ENCODE measurements at places on chromosomes 6 and 20. TPM values are rescaled to one million over a fixed set of nuclear protein-coding genes. Genes with fewer than 3 reads are reported as not detected.

UST gene
- 6.1 TPM for total RNA-seq

KIF25 gene
- not detected for total RNA-seq

VSX1 gene
- not detected for total RNA-seq

DNA sequence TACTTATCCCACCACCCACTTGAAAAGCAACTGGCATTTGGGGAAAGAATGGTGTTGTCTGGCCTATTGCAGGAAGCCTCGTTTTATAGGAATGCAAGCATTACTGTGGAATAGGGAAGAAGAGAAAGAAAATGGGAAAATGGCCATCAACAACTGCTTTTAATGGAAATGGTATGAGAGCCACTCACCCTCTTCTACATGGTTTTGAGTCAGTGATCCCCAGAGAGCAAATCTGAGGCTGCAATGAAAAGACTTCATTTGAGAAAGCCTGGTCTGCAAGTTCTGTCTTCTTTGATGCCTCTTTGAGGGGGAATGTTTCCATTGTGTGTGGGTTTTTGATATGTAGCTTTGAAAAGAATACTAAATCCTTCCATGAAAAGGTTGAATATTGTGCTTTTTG lies 172.3 kb upstream of the HDDC2 start:
- no peaks in the 10 kb centered on the region for H3K4me1 ChIP-seq
- no peak overlapping the region for H3K4me3 ChIP-seq

- no peak for DNase-seq
- no peaks in the 10 kb centered on the region for H3K36me3 ChIP-seq
- no peak overlapping the region for H3K4me3 ChIP-seq
- peaks cover 17% of the 10 kb centered on the region for H3K27me3 ChIP-seq
- H3K4me1 ChIP-seq = no peaks in the 10 kb centered on the region
- no peak overlapping the region for H3K27ac ChIP-seq
Observed at GRCh38 chr6:159527351-159527750, 165.7 kb downstream of the SOD2 start.

OTOR gene
- total RNA-seq = not detected

DNA sequence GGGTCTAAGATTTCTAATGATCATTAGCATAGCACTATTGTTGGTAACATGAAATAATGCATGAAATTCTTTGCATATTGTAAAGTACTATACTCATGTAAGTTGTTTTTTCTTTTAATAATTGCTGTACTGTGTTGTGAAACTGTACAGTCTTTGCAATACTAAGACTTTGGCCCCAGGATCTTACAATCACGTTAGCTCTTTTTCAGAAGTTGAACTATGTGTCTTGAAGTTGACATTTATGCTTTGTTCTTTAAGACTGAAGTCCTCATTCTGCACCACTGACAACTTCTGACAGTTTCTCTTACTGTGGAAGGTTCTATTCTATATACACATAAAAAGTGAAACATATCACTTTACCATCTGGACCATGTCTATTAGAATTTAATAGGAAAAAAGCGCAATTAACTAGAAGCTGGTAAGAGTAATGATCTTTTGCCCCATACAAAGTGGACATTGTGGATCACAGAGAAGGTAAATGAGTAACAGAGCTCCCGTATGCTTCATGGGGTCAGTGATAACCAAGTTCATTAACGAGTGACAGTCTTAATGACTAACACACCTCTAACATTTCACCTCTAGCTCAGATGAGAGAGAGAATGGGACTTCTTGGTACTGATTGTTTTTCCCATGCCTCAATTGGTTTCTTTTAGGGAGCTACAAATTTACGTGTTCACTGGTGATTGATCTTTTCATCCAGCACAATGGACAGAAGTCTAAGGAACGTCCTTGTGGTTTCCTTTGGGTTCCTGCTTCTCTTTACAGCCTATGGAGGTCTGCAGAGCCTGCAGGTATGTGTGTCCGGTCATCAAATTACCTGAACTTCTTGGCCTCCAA lies at the start of gene UNC93A:
UNC93A (plus strand) TSS at position 530 of the 837 bp plus-strand sequence; CDS start at position 705, 175 bp downstream.
- no peak for DNase-seq
- H3K4me1 ChIP-seq = no peaks in the 10 kb centered on the region
- no peak within 1 kb of the TSS for H3K27ac ChIP-seq
- H3K36me3 ChIP-seq = no peaks in the 10 kb centered on the region

- H3K4me3 ChIP-seq = no peak overlapping the region
- no peaks in the 10 kb centered on the region for H3K36me3 ChIP-seq
- DNase-seq = no peak
- H3K27ac ChIP-seq = no peak overlapping the region
- peaks cover 3% of the 10 kb centered on the region for H3K4me1 ChIP-seq
- no peaks in the 10 kb centered on the region for H3K27me3 ChIP-seq
Observed at GRCh38 chr20:35248641-35249475, 22.4 kb downstream of the MMP24 start.

DNA sequence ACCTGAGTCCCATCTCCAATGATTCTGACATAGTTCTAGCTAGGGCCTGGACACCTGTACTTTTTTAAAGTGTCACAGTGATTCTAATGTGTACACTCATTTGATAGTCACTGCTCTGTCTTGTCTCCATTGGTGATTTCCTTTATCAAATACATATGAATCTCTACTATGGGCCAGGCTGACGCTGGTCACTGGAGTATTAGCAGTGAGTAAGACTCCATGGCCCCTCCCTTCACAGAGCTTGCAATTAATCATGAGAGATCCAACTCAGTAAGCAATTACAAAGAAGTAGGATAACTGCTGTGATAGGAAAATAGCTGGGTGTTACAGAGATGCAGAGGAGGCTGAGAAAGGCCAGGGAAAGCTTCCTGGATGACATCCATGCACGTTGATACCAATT lies 19.3 kb upstream of the SASH1 start:
- no peaks in the 10 kb centered on the region for H3K36me3 ChIP-seq
- H3K27me3 ChIP-seq = no peaks in the 10 kb centered on the region
- H3K4me1 ChIP-seq = no peaks in the 10 kb centered on the region
- H3K27ac ChIP-seq = no peak overlapping the region
- H3K4me3 ChIP-seq = no peak overlapping the region
- DNase-seq = no peak

- H3K4me3 ChIP-seq = 0 out of 2 replicates have a peak overlapping the region, but pooled peaks have one; percentile 96
- no peak for DNase-seq
- H3K36me3 ChIP-seq = no peaks in the 10 kb centered on the region
Observed at GRCh38 chr20:62707276-62707920, 1.2 kb upstream of the NTSR1 start.

BMP7 gene
- 7.0 TPM for total RNA-seq

DNA sequence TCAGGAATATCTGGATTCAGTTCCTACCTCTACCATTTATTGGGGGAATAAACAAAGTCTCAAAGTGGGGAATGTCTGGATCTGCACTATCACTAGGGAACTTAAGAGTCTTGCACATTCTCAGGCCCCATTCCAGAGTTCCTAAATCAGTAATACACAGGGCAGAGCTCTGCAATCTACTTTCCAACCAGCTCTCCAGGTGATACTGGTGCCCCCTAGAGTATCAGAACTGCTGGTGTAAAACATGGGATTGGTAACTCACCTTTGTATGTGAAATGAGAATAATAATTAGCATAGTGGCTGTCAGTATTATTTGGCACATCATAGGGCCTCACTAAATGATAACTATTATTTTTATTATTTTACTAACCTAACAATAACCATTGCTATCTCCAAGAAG lies 278.8 kb upstream of the IMPG1 start:
- H3K27me3 ChIP-seq = no peaks in the 10 kb centered on the region
- H3K36me3 ChIP-seq = no peaks in the 10 kb centered on the region
- H3K4me1 ChIP-seq = no peaks in the 10 kb centered on the region
- H3K4me3 ChIP-seq = no peak overlapping the region
- H3K27ac ChIP-seq = no peak overlapping the region
- DNase-seq = peak; percentile 34

- no peak for DNase-seq
- no peak within 1 kb of the TSS for H3K4me3 ChIP-seq
- H3K36me3 ChIP-seq = no peaks in the 10 kb centered on the region
- H3K27me3 ChIP-seq = peaks cover 29% of the 10 kb centered on the region
Observed at GRCh38 chr20:45206725-45207124, at the start of gene SEMG1. Gene SEMG1, plus strand, starts transcription at chr20:45207033. Its CDS starts 21 bp downstream, at chr20:45207054.
